ENCODE measurements at places on chromosomes 5 and 9.

DNA sequence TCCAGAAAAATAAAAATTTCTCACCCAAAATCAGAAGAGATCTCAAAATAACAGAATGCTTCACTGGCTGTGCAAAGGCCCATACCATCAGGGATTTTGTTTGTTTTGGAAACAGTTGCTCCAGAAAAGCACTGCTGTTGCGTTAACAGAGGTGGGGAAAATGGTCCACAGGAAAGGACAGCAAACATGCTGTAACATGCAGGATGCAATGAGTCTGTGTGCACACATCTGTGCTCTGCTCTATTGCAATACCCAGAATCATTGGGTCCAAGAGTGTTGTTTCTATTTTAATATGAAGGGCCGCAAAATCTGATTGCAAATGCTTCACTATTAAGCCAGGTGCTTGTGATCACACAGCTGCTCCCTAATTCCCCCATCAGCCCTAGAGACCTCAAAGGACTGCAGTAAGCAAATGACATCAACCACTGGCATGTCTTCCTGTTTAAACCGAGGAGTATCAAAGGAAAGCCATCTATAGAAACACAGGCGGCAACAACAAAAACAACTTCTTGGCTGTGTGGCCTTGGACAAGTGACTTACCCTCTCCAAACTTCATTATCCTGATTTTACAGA, 141.0 kb downstream of the DCP2 start:
- no peak for DNase-seq

GRCh38 chr5:79743846-79744605, 54.4 kb downstream of the CMYA5 start:
- DNase-seq = no peak

DNA sequence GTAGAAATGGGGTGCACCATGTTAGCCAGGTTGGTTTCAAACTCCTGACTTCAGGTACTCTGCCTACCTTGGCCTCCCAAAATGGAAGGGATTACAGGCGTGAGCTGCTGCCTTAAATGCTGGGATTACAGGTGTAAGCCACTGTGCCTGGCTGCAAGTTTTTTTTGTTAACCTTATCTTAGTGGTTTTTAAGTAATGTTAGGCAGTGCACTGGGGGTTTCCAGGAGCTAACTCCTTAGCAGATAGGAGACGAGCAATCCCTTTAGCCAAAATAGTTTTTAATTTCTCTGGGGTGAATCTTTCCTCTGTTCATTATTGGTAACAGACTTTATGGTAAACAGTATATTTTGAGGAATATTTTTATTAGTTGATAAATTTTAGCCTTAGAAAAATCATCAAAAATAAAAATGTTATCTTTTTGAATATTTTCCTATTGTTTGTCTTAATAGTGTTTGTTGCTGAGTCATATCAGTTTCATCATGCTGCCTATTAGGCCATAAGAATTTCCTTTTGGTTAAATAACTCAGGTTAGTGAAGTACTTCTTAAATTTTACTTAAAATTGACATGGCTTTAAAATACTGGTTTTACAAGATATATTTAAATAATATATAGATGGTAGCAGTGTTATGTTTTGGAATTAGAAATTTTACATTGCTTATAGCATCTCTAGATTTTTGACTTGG, 37.9 kb downstream of the LMNB1 start:
- no peak for DNase-seq

DNA sequence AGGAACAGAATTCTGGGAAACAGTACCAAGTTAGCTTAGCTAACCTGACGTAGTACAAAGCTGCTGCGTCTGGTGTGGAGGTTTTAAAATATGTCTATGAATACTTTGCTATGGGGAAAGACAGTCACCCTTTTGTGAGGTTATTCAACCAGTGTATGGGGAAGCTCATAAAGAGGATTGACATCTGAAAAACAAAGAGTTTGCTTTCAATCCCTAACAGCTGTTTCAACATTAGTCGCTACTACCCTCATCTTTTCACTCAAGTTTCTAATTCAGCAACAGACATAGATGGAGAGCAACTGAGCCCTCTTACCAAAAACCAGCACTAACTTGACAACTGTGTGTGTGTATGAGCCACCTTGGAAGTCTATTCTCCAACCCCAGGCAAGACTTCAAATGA, 7.8 kb upstream of the MSANTD3 start:
- DNase-seq = no peak

- no peak for DNase-seq
Observed at GRCh38 chr9:98778711-98779530, 17.4 kb downstream of the ANKS6 start.

DNA sequence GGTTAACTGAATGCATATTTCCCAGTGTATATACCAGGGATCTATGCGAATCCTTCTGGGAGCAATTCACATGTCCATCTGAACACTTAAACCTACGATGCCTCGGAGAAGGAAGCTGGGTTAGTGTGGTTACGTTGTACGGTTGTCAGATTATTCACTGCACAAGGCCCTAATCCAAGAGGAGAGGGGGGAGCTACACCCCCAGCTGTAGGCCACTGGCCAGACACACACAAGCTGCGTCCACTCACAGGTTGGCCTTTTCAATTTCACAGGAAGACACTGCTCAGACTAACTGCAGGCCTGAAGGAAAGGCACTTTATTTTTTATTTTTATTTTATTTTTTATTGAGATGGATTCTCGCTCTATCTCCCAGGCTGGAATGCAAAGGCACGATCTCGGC, 184.5 kb upstream of the GNA14 start:
- DNase-seq = no peak
